ENCODE measurements at places on chromosomes 2 and 18.

DNA sequence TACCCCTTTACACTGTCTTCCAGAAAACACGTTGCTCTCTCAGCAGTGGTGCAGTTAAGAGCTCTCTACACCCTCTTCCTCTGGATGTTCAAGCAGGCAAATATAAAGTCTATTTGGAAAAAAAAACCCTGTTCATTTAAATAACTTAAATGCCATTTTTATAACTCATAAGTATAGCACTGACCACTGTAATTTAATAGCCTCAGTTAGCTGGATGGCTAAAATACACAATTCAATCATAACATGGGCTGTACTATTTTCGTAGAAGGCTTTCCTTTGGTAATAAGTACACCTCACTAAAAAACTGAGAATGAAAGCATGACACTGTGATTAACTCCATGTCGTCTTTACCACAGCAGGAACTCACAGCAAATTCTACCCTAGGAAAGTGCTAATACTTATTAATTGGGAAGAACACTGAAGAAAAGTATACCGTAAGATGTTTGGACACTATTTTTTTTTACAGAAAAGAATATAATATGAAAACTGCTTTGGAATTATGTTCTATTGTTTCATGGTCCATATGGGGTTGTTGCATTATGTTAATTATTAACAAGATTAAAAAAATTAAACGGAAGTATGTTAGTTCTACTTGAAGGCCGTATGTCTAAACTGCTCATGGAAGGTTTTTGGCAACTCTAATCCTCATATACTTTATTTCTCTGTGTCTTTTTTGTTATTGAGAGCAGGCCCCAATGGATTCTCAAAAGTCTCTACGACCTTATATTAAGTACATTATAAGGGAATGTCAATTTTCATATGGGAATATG lies 269.1 kb downstream of the ZNF385B start:
- DNase-seq = no peak

DNA sequence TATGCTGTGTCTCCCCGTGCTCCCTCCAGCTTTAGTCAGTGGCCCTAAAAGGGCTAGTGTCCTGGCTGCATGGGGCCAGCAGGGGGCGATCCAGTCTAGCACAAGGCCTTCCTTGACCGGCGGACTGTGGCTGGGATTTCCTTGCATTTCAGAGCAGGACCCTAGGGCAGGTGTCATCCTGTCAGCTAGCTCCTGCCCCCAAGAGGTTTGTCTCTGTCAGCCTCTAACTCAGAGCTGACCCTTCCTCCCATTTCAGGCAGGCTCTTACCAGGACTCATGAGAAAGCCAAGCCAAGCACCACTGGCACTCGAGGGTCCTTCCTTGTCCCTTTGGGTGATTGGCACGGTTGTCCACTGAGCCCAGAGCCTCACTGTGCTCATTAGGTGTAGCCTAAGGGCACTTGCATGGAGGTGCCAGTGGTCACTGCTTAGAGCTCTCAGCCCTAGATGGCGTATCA lies 140.3 kb downstream of the RPIA start:
- DNase-seq = peak; percentile 84

DNA sequence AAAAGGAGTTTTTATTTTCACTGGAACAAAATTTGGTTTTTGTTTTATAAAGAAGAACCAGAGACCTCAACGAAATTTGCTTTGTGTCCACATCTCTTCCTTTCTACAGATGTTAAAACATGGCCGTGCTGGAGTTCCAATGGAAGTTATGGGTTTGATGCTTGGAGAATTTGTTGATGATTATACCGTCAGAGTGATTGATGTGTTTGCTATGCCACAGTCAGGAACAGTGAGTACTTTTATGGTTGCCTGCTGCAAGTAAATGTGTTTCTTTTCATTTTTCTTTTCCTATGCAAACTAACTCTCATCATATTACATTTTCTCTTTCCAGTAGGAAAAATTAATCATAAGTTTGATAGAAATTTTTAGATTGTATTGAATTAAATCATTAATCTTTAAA lies 48.4 kb upstream of the TBR1 start:
- DNase-seq = no peak

GRCh38 chr2:15158100-15158499 lies 403.0 kb downstream of the NBAS start:
- peak; percentile 60 for DNase-seq

DNA sequence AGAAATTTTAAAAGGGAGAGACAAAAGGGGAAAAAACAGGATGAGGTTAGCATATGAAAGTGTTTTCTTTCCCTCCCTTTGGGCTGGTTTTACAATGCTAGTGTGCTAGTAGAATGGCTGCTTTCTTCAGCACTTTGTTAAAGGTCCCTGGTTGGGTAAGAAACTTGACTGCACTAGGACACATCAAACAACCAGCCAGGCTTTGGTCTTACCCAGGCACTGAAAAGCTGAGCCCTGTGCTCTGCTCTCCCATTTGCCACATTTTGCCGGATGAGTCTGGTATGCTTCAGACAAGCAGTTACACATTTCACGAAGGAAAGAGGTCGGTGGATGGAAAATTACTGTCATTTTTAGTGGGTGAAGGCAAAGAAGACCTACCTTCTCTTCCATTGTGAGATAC lies 242.0 kb downstream of the DPP10 start:
- DNase-seq = peak; percentile 16

DNA sequence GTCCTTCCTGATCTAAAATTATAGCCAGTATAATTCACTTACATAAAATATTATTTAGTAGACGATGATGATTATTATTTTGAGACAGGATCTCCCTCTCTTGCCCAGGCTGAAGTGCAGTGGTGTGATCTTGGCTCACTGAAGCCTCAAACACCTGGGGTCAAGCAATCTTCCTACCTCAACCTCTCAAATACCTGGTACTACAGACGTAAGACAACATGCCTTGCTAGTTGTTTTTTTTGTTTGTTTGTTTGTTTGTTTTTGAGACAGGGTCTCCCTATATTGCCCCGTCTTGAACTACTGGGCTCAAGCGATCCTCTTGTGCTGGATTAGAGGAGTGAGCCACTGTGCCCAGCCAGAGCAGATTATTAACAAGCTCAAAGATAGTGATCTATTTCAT lies 399.1 kb upstream of the ZNF804A start:
- no peak for DNase-seq

DNA sequence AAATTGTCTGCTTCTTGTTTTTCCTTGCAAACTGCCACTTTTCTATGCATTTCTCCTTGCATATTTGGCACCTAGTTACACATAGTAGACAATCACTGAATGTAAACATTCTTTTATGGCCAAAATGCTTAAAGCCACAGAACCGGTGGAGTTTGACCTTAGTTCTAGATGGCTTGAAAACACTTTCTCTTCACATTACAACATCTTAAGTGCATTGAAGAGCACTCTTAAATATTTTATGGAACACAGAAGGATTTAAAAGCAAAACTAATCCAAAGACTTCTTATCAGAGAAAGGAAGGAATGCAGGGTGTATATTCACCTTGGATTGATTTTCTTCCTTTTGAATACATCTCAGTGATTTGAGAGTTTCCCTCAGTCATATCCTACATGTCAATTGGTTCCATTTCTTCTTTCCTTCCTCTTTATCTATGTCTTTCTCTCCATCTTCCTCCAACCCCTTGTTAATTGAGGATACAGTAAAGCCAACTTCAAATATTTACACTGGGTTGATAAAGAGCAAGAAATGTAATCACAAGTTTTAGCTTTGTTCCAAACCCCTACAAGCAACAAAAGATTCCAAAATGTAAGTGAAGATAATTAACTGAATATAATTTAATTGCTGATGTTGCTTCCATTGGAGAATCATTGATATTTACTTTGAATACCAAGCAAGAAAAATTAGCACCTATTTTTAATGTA lies 548.0 kb downstream of the CNTNAP5 start:
- DNase-seq = no peak

- peak; percentile 67 for DNase-seq
Observed at GRCh38 chr2:45993476-45993991, 303.7 kb upstream of the EPAS1 start.

GRCh38 chr2:240963868-240964703 lies 34.3 kb upstream of the SNED1 start:
- DNase-seq = no peak

- no peak for DNase-seq
Observed at GRCh38 chr2:133369901-133370658, 198.2 kb downstream of the NCKAP5 start.

GRCh38 chr2:120344214-120344975 lies 1.5 kb upstream of the INHBB start:
- no peak for DNase-seq

DNA sequence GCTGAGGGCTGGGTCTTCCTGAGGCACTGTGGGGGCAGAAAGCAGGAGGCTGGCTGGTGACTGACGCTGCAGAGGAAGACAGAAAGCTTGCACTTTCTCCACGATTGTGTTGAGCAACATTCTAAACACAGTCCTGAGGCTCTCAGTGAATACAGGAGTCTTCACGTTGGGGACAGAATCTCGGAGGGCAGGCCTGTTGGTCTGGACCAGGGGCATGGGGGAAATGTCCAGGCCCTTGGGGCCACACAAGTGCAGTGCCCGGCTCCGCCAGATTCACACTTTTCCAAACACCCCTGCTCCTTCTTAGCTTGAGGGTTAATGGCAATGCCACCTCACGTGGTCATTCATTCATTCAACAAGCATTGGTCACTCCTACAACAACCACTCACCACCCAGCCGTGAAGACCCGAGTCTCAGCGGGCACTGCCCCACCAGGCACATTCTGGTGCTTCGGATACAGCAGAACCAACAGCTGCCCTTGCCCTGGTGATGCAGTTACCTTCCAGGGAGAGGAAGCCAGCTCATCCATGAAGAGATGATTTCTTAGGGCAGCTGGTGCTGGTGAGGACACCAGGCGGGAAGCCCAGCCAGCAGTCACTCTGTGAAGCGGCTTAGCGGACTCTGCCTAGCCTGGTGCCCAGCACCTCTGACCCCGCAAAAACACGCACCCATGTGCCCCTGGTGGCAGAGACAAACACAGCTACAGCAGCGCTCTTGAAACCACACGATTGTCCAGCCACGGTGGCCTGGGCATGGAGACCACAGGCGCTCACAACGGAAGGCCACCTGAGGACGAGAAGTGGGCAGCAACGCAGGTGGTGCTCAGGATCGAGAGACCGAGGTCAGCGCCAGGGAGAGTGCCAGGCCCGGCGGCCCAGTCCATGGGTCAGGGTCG lies 10.9 kb upstream of the GPC1 start:
- no peak for DNase-seq

DNA sequence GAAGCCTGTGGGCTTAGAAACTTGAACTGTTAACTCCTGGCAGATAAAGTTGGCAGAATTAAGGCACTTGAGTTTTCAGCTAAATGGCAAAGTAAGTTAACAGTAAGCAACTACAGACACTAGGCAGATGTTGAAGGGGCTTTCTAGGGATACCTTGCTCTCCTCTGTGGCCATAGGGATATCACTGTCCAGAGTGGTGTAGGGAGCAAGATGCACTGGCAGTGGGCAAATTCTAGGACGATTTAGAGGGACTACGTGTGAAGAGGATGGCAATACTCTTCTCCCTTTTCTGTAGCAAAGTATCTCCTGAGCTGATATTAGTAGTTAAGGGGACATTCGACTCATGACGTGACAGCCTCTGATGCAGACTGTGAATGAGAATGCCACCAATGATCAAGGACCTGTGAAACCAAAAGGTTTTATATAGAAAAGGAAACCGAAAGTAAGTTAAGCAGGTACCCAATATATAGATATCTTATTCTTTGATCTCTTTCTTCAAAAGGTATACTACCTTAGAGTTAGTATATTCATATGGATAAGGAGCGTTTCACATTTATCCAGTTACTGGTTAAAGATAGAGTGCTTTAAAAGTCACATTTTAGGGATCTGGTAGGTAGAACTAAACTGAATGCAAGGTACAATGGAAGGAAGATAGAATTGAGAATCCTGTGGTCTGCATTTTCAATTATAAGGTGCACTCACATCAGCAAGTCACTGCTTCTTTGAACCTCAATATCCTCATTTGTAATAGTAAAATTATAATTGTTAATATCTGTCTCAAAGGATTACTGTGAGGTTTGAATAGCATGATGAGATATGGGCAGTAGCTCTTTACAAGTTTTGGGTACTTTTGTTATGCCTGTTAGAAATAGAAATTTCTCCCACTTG lies 106.4 kb downstream of the KCNH7 start:
- DNase-seq = no peak

- DNase-seq = no peak
Observed at GRCh38 chr2:5657231-5657630, 35.0 kb upstream of the SOX11 start.

DNA sequence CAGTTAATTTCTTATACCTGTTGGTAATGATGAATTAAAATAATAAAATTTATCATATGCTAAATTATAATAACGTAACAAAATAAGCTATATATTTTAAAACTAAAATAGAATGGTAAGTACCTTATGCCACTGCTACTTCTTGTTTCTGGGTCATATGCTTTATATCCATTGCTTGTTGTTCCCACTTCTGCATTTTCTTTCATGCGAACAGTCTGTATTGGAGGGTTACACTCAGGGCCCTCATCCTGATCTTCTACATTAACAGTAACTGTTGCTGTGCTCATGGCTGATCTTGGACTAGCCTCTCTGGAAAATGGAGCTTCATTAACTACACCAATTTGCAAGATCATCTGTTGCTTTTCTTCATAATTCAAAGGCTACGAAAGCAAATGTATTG lies 22.2 kb downstream of the DSC2 start:
- no peak for DNase-seq

DNA sequence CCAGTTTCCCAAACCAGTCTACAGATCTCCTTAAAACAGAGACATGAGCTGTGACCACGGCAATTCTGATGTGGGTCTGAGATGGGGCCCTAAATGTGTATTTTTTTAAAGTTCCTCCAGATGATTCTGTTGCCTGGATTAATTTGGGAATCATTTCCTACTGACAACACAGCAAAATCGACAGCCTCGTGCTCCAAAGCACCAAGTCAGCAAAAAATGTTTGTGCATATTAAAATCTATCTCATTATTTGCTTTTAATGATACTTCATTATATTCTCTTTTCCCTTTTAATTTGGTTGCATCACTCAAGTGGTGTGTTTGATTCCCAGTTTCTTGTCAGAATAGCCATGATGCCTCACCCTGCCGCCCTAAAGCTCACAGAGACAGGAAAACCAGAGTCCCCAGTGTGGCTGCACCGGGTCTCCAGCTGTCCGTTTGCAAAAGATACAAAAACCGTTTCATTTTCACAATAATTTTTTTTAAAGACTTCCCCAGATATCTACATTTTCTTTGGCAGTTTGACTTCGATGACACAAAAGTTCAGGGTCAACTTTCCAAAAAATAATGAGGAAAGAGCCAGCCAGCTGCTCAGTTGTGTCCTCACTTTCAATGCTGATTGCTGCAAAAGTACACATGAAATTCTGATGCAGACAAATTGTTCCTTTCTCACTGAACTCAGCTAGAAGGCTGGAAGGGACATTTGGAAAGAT lies 443.2 kb upstream of the ID2 start:
- DNase-seq = no peak

GRCh38 chr2:200252265-200253067 lies 54.0 kb upstream of the SPATS2L start:
- no peak for DNase-seq

DNA sequence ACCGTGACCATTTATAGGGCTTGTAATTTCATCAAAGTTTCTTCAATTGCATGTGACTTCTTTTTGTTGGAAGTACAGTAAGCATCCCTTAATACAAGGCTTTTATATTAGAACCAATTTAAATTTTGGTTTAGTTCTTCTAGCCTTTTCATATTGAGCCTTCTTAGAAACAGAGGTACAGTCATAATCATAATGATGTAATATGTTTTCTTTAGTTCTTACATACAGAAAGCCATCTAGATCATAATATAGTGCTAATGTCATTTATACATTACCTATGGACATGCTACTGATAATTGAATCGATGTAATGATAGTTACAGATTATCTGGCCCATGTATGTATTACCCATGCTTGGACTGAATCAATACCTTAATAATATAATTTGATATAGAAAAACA lies 109.9 kb upstream of the OTX1 start:
- DNase-seq = no peak
